ENCODE measurements at places on chromosomes 12 and 14. TPM values are rescaled to one million over a fixed set of nuclear protein-coding genes. Genes with fewer than 3 reads are reported as not detected.

Gene MYL2
- not detected for total RNA-seq

Gene LRP6
- 6.3 TPM for total RNA-seq

DNA sequence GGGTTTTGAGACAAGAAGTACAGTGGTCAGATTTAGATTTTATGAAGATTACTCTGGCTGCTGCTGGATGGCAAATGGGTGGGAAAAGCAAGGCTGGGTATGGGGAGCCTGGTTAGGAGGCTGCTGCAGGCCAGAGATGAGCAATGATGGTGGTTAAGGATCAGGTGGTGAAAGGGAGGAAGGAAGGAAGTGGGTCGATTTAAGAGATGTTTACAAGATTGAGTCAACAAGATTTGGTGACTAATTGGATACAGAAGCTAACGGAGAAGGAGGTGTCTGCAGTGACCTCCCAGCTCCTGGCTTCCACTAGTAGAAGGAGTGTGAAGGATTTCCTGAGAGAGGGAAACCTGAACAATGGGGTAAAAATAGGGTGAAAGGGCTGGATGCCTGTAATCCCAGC is 18.7 kb downstream of the NOS1 start:
- DNase-seq = peak; percentile 90

DNA sequence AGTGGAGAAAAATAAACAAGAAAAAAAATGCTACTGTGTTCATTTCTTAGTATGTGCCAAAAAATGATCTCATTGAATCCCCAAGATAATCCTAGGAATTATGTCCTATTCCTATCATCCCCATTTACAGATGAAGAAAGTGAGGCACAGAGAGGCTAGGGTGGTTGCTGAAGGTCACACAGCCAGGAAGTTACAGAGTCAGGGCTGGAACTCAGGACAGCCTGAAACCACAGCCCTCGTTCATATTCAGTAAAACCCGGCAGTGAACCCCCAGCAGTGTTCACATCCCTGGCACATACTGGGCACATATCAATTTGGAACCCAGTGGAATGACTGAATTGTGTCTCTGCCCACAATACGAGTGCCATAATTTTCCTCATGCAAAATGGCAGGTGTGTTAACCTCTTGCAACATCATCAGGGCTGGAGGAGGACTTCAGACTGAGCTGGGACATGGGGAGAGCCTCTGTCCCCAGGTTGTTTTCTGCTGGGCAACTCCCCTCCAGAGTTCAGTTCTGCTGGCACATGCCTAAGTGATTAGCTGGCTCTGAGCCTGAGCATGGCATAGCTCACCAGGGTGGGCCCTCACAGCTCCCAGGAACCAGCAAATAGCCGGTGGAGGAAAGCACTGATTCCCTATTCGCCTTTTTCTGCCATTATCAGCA is 2.0 kb upstream of the PPP1CC start:
- peak; percentile 63 for DNase-seq
